GOT3 (cell line): ENCODE measurements at places on chromosomes 11 and 22.

- no peak for DNase-seq
These were observed 3.7 kb upstream of the FLRT1 start for GRCh38 chr11:64032050-64032449.

- DNase-seq, result no peak
These were observed 165.6 kb downstream of the RCN1 start for GRCh38 chr11:32256466-32256865.

- DNase-seq, result no peak
These were observed 666 bp downstream of the SLC25A18 start for GRCh38 chr22:17563936-17564391.

DNA sequence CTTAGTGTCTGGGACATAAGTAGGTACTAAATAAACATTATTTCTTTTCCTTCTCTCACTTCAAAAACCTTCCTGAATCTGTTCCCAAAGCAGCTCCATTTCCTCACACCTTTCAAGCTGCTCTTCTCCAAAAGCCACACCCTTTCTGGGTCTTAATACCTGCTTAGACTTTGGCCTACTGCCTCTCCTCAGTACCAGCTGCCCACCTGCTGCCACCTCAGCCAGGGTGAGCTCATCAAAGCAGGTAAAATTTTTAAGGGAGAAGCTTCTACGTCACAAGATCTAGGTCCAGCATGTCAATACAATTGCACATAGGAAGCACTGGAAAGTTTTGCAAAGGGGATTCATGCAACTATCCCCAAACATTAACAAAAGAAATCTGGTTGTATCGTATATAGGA is 108.4 kb downstream of the RPL27A start:
- DNase-seq, result no peak

DNA sequence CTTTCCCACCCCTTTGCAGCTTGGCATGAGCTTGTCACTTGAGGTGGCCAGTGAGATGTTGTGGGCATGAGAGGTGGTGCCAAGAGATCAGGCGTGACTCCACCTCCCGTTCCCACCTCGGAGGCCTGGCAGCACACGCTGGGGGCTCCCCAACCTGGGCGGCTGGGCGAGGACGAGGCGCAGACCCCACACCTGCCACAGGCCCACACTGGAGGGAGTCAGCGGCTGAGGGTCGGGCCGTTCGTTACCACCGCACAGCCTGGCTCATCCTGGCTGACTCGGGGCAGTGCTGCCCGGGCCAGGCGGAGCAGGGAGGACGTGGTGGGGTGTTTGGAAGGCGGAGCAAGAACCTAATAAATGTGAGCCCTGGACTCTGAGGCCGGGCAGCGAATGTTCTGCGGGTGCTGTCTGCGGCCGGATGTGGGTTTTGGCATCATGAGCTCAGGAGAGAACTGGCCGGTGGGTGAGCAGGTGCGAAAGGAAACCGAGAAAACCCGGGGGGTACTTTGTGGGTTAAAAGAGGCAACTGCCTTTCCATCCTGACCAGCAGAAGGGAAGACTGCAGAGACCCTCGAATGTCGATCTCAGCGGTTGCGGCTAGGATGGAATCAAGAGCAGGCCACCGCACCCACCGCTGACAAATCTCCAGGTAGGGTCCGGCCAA is 10.2 kb upstream of the IFITM3 start:
- no peak for DNase-seq

- no peak for DNase-seq
These were observed 51.2 kb upstream of the ARHGAP20 start for GRCh38 chr11:110763249-110764011.

DNA sequence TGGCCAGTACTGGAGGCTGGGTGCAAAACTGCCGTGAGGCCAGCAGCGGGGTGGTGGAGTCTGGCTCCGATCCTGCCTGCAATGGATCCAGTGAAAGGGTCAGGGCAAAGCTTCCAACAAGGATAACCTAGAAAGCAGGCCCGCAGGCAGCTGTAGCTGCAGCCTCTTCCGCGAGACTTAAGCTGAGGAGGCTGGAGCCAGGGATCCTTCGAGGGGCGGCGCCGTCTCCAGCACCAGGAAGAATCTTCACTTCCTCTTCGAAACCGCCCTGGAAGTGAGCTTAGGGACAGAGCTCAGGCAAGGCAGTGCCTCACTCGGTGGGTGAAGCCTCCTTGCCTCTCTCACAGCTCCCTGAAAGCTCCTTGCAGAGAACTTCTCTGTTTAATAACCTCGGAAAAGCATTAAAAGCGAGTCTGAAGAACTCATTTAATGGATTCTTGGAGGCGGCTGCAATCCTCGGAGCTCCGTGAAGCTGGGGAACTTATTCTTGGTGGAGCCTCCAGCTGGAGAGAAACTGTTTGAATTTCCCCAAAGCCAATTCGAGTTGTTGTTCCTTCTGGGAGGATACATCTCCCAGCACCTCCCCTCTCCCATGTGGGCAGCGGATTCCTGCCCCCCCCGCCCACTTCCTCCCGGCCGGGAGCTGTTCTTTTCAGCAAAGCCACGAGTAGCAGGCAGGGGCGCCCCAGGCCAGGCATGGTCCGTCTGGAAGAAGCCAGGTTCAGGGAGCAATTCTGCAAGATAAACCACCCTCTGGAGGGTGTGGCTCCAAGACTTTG is 169.9 kb downstream of the CTTN start:
- DNase-seq, result no peak
